ENCODE measurements at places on chromosomes 2 and 18.

GRCh38 chr18:68713796-68714195, 1.1 kb downstream of the TMX3 start:
- DNase-seq = no peak

DNA sequence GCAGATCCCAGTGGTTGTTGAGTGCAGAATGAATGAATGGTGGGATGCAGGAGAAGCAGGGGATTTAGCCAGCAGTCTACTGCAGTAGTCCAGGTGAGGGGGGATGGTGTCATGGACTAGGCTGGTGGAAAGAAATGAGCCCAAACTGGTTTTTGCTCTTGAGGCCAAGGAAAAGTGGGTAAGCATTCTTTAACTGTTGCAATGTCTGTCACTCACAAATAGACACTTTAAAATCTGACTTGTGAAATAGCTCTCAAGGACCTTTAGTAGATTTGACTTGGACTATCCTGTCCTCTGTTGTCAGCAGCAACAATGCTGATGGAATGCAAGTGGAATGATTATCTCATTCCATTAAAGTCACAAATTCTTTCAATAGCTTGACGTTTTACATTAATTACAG, 37.5 kb upstream of the STK17B start:
- DNase-seq = no peak

- no peak for DNase-seq
Observed at GRCh38 chr2:85213404-85213803, 80.2 kb downstream of the TCF7L1 start.

DNA sequence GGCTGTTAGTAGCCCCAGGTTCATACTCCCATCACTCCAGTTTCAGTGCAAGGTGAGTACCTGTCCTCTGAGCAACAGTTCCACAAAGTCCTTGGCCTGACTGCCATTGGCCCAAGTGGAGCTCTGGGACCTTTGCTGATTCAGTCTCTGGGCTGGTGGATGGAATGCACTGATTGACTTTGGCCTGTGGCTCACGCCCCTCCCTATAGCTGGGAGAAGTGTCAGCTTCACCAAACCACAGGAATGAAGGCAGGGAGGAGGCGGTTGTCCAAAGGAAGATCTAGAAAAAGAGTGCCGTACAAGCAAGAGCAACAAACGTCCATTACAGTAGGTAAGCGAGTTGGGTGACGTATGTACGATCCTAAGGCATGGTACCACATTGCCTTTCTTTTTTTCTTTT, 34.0 kb downstream of the QPCT start:
- DNase-seq = no peak

DNA sequence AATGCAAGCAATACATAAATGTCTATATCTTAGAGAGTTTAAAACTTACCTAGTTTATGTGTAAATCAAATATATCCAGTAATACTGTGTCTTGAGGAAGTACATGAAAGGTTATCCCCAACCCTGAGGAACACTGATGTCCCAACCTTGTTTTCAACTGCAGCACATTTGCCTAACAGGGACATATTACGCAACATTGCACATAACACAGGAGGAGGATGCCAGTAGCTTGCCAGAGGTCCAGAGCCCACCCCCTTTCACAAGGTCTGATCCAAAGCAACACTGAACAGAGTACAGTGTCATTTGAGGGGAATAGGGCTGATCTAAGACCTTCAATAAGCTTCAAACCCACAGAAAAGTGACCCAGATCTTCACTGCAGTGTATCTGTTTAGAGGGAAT, 678.5 kb downstream of the ARHGAP15 start:
- peak; percentile 44 for DNase-seq

GRCh38 chr2:216775043-216775453, 79.7 kb upstream of the IGFBP5 start:
- peak; percentile 82 for DNase-seq

- no peak for DNase-seq
Observed at GRCh38 chr2:183024339-183025095, 13.7 kb downstream of the NCKAP1 start.

Data from hematopoietic multipotent progenitor cell treated with erythropoietin and hydrocortisone succinate and interleukin-3 and kit ligand, for 4 days (in vitro differentiated cells).